Activated naive CD4-positive, alpha-beta T cell treated with anti-CD3 and anti-CD28 coated beads, Interleukin-2, amount 50 U/mL, for 72 hours (primary cell): ENCODE measurements at places on chromosomes 4 and X. TPM values are rescaled to one million over a fixed set of nuclear protein-coding genes. Genes with fewer than 3 reads are reported as not detected.

- DNase-seq: no peak
Measured at GRCh38 chr4:7295197-7295910, 103.0 kb downstream of the SORCS2 start.

DNA sequence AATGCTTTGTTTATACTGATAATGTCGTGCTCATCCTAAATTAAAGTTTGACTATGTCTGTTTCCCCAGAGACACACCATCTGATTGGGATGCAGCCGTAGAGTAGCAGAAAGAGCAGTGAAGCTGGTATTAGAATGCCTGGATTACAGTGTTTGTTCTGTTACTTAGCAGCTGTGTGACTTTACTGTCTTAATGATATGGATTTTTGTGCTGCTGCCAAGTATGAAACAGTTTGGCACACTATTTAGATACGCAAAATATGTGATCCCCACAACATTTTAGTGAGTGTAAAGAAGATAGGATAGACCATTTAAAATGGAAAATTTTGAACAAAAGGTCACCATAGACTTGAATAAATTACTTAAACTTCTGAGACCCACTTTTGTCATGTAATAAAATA is 1.2 kb upstream of the CHIC1 start:
- no peak for DNase-seq

The CXorf49 gene
- not detected for total RNA-seq

- no peak for DNase-seq
Measured at GRCh38 chr4:169116270-169116901, 106.3 kb upstream of the CBR4 start.

The WDR17 gene
- total RNA-seq: 1.3 TPM

DNA sequence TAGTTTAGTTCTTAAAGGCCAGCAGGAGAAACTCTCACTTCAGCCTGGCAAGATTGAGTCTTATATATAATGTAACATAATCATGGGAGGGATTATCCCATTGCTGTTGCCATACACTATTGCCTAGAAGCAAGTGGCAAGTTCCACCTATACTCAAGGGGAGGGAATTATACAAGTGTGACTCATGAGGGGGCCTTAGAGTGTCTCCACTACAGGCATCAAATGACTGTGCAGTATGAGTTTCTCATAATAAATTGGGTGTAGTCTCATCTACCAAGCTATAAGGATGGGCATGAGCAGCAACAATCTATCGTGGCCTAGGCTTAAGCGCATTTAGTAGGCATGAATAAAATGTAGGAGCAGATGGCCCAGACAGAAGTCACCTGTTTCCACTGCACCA is 89.1 kb upstream of the C1GALT1C1 start:
- no peak for DNase-seq

The PIM2 gene
- total RNA-seq: 264 TPM

- no peak for DNase-seq
Measured at GRCh38 chr4:174193438-174194374, 89.8 kb downstream of the FBXO8 start.

GRCh38 chr4:28369499-28369898 is 1508.9 kb downstream of the STIM2 start:
- no peak for DNase-seq

GRCh38 chr4:76902233-76902890 is 4.4 kb upstream of the SOWAHB start:
- DNase-seq: no peak

The ARHGAP36 gene
- not detected for total RNA-seq

- no peak for DNase-seq
Measured at GRCh38 chr4:182880387-182881356, 36.5 kb downstream of the DCTD start.

DNA sequence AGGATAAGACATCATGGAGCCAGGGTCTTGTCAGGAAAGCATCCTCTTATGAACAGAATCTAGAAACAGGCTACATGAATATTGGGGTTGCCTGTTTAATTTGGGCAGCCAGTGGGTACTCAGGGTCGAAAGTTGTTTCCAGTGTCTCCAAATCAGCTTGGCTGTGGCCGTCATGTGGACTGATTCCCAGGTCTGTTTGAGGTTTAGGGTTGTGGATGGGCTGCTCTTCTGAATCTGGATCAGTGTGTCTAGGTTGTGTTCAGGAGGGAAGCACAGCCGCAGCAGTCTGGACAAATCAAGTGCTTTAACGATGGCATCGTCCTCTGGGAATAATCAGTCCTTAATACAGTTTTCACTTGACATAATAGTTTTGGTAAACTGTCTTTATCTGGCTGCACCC is 94.3 kb downstream of the GATB start:
- DNase-seq: no peak

DNA sequence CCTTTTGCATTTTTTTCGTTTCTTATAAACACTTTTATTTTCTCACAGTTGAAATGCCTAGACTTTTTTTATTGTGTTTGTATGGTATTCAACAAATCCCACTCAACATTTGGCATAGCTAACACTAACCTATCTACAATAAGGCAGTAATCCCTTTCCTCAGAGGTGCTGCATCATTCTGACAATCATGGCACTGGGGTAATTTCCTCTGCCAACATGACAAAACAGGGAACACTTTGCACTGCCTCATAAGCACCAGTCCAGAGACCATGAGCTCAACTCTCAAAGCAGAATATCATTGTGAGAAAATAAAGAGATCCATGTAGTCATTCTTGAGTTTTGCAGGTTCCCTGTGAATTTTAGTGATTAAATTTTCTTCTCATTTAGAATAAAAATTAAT is 183.8 kb upstream of the INTU start:
- DNase-seq: no peak

The AR gene
- total RNA-seq: not detected

The NR3C2 gene
- 6.0 TPM for total RNA-seq

DNA sequence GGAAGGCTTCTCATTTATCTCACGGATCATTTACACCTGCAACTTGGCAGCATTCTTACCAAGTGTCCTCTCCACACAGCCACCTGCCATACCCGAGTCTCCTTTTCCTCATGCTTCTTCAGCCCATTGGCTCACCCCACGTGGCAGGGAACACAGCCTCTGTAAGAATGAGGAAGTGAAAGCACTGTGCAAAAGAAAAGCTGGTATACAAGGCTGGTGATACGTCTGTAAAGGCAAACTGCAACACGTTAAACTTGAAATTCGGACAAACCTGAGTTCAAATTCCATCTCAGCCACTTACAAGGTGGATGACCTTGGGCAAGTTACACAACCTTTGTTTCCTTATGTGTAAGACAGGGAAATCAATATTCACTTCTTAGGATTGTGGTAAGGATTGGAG is 164.0 kb upstream of the RASGEF1B start:
- DNase-seq: no peak

DNA sequence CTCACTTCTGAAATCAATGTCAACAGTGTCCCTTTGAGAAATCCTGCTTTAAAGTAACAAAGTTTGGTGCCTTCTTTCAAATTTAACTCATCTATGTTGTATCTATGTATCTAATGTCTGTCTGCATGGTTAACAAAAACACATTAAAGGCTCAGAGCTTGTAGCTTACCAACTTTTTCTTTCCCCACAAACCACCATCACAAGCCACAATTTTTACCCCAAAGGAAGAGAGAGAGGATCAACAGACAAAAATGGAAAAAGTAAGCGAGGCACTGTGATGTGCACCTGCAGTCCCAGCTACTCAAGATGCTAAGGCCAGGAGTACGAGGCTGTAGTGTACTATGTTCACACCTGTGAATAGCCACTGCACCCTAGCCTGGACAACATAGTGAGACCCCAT is 17.2 kb downstream of the ATRX start:
- DNase-seq: no peak

GRCh38 chr4:71243091-71243833 is 95.6 kb upstream of the SLC4A4 start:
- no peak for DNase-seq

GRCh38 chr4:2059046-2059725 is at the start of gene NAT8L:
Gene NAT8L, plus strand, starts transcription at chr4:2059327. Its CDS starts 185 bp downstream, at chr4:2059512.
- DNase-seq: no peak

DNA sequence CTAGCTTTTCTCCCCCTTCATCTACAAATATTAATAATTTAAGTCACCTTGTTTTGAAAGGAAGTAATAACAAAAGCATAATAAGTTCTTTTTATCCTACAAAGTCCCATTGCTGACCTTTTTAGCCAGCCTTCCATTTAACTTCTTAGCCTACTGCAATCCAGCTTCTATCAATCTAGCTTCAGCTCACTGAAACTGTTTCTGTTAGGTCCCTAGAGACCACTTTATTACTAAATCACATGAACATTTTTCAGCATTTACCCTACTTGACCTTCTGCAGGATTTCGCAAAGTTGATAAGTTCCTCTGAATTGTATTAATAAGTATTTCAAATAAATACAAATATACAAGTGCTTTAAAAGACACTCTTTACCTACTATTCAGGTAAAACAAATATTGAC is 186.5 kb downstream of the ANTXR2 start:
- DNase-seq: no peak

GRCh38 chrX:44954562-44954961 is 81.6 kb downstream of the KDM6A start:
- DNase-seq: no peak

- DNase-seq: no peak
Measured at GRCh38 chrX:110806145-110806544, 10.5 kb upstream of the CHRDL1 start.

The MTMR8 gene
- total RNA-seq: 5.6 TPM

DNA sequence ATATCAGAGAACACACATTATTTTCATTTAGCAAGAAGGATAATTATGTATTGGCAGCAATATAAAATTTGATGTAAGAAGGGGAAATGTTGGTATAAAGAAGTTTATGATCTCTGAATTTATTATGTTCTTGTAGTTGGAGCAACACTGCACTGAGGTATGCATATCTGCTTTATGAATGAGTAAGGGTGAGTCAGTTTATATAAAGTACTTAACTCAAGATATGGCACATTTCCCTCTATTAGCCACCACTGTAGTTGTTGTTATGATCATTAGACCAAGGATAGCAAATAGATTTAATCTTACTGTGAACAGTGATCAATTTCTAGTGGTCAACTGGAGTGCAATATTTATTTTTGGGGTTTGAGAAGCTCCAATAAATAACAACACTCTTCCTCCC is 66.6 kb downstream of the SNX25 start:
- DNase-seq: no peak

DNA sequence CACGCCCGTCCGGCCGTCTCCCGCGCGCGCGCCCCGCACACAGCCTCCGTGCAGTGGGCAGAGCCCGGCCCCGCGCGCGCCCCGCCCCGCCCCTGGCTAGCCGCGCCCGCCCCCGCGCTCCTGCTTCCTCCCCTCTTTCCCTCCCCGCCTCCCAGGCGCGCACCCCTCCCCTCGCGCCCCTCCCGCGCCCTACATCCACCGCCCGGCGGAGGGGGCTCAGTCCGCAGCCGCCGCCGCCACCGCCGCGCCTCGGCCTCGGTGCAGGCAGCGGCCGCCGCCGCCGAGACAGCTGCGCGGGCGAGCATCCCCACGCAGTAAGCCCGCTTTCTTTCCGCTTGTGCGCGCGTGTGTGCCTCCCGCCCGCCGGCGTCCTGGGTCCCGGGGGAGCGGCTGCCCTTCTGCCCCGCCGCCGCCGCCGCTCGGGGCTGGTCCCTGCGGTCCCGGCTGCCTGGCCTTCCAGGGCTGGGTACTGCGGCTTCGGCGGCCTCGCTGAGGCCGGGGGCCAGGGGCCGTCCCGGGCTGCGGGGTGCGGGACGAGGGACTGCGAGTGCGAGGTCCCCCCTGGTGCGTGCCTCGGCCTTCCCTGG is at the start of gene FHL1:
FHL1 (plus strand) TSS at position 219 of the 587 bp plus-strand sequence.
- DNase-seq: peak; percentile 32

The ACTRT1 gene
- not detected for total RNA-seq

The PAGE1 gene
- not detected for total RNA-seq

DNA sequence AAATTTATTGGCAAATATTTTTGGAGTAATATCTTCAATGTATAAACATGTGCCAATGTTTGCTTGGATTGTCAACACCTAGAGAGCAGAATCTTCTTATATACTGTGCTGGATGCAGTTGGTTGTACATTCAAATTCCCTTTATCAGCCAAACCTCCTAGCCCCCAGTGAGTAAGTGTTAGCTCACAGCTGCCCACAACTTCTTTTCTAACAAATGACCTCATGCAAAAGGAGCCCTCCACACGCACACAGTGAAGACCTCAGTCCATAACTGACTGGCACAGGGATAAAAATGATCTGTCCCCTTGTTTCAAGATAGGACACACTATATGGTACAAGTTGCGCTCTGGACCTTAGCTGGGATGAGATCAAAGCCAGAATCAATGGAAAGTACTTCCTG is 458.0 kb upstream of the NWD2 start:
- no peak for DNase-seq

- DNase-seq: no peak
Measured at GRCh38 chr4:26420438-26420837, 69.8 kb downstream of the CCKAR start.

The TCEANC gene
- total RNA-seq: 1.4 TPM

DNA sequence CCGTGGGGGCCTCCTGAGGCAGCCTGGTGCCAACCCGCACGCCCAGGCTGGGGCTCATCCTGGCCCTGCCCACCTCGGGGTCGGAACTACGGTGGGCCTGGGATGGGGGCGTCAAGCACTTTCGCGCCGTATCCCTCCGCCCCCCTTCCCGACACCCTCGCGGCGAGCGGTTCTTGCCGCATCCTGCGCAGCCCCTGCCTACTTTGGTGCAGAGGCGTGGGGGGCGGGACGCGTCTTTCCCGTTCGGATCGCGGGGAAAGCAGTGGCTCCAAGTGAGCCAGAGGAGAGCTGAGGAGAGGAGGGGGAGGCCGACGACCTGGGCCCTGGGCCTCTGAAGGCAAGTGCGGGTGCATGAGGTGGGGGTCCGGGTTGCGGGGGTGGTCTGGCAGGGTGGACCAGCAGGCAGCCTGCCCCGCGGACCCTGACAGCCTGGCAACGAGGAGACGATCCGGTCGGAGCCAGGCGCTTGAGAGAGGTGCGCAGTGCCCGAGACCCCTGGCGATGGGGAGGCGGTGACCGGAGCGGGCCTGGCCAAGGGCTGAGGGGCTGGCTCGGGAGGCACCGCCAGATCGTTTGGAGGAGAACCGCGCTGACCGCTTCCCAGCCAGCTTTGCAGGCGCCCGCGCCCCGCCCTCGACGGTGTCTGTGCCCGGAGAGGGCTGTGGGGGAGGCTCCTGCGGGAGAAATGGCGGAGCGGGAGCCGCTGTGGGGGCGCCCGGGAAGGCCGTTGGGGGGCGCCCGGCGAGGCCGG is at the start of gene GPRASP2:
GPRASP2 (plus strand) TSS at position 233 of the 751 bp plus-strand sequence. CDS start 2,422 bp downstream, outside the sequence.
- DNase-seq: no peak

GRCh38 chrX:133771086-133771646 is 214.2 kb downstream of the GPC3 start:
- no peak for DNase-seq

DNA sequence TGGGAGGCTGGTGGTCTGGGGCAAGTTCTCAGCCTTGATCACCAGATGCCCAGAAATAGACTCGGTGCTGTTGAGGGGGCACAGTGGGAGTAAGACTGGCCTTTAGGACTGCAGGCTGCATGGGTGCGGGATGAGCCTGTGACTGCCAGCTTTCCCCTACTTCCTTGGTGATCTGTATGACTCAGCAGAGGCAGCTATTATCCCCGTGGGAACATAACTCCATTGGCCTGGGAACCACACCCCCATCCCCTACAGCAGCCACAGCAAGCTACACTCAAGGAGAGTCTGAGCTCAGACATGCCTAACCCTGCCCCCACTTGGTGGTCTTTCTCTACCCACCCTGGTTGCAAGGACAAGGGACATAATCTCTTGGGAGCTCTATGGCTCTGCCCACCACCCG is 20.6 kb downstream of the CLIC2 start:
- DNase-seq: no peak
